Stimulated activated CD8-positive, alpha-beta memory T cell treated with anti-CD3 and anti-CD28 coated beads, Interleukin-2, amount 100 ng/mL, for 48 hours (primary cell): ENCODE measurements at places on chromosomes 12 and 14.

DNA sequence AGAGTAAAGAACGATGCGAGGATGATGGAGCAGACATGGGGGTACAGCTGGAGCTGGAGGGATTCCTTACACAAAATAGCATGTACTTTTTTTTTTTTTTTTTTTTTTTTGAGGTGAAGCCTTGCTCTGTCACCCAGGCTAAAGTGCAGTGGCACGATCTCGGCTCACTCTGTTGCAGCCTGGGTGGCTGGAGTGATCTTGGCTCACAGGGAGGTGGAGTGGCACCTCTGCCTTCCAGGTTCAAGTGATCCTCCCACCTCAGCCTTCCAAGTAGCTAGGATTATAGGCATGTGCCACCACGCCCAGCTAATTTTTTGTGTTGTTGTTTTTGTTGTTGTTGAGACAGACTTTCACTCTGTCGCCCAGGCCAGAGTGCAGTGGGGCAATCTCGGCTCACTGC is 5.1 kb upstream of the RASAL1 start:
- no peak for DNase-seq

DNA sequence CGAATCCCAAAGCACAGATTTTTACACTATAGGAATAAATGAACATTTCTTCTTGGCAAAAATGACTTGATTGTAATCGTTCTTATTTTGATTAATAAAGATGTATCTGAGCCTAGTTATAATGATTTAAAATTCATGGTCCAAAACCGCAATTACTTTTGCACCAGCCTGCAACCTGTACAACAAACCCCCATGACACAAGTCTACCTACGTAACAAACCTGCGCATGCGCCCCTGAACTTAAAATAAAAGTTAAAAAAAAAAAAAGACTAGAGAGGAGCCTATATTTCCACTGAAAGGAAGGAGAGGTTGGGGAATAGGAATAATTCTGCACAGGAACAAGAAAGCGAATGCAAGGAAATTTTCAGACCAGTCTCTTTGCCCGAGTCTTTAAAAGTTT is 145.2 kb downstream of the SCARB1 start:
- no peak for DNase-seq

DNA sequence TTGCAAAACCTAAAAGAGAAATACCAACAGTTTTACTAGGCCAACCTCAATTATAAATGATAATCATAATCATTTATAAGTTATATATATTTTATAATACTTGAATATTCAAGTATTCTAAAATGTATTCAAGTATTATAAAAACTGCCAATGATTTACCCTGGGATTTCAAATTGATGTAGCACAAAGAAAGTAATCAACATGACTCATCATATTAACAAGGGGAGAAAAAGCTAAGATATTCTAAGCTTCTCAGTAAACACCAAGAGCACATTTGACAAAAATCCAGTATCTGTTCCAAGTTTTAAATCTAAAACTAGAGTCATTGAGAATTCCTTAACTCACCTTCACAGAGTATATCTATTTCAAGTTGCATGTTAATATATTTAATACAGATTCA is 56.1 kb downstream of the CAPZA3 start:
- DNase-seq, result no peak

- DNase-seq, result no peak
Measured at GRCh38 chr14:98682033-98682432, 590.0 kb downstream of the BCL11B start.

DNA sequence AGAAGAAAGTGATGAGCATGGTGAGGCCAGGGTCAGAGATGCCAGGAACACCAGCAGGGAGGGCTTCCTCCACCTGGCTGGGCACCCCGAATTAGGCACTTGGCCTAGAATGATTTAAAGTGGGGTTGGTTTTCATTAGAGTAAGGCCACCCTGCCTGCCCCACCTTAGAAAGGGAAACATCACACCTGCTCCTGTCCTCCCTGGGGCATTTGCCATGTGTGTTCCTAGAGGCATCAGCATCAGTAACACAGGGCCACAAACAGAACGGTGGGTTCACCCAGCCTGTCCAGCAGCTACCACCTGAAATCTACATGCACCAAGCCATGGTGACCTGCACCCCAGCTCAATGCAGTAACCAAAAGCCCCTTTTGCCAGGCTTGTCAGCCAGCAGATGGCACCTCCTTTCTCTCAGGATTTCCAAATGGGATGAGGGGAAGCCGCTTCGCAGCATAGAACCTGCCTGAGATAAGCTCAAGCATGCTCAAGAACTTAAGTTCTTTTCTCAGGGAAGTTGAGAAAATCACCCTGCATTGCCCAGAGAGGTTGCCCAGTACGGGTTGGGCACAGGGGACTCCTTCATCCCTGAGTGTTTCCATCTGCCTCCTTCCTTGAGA is 338.8 kb downstream of the DPF3 start:
- no peak for DNase-seq

DNA sequence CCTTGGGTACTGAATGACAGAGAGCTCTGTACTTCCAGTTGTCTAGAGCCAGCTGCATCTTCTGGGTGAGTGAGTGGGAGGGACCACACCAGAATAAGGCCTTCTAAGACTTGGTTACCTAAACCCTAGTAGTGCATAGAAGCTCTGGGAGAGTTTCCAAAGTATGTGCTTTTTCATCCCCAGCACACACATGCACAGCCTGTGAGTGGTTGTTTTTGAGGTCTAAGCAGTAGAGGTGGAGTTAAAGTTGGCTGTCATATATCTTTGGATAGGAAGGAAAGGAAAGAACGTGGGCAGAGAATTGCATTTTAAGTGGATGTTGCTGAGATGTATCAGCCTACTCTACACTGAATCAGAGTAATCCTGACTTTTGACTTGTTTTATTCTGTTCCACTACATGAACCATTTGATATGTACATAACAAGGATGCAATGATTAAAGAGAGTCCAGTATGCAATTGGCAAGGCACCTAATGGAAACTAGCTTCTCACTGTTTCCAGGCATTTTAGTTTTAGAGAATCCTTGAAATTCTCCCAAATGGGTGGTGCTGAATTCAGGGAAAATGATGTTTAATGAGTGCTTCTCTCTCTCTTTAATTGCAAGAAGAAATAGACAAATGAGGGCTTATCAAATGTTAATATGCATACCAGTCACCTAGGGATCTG is 51.8 kb upstream of the PRICKLE1 start:
- no peak for DNase-seq

GRCh38 chr12:6065863-6066199 is 58.6 kb downstream of the VWF start:
- no peak for DNase-seq

DNA sequence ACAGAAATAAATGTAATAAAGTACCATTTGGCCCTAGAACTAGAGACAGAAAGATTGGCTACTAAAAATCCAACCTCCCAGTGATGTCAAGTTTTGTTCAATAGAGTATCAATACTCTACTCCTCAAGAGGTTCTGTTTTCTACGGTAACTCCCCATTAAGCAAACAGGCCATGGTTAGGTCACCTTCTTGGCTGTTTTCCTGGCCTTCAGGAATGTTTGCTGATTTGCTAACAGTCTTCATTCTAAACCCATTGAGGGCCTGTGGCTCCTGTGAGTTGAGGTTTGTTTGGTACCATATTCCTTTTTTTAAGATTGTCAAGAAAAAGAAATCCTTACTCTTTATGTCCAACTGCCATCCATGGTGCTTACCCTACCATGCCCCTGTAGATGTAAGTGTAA is 1022.0 kb upstream of the TMEM132C start:
- DNase-seq, result no peak

- no peak for DNase-seq
Measured at GRCh38 chr12:79618848-79619404, 71.8 kb downstream of the PAWR start.

GRCh38 chr14:103898711-103899110 is 29.5 kb upstream of the TDRD9 start:
- DNase-seq, result no peak

DNA sequence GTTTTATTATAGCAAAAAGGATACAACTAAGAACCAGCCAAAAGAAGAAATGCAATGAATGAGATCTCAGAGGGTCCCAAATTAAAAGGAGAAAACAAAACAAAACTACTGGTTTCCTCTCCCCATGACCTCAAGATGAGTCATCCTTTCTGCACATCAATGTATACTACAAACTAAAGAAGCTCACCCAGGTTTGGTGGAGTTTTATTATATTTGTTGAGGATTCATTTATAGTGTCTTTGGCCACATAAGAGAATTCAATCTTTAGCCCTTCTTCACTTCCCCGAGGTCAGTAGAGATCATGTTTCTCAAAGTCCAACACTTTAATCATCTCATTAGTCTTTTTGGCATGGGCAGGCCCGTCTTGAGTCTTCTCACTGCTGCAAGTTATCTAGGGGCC is 210.6 kb downstream of the SLC6A15 start:
- DNase-seq, result no peak

- no peak for DNase-seq
Measured at GRCh38 chr12:49541140-49541861, 2.5 kb downstream of the KCNH3 start.

DNA sequence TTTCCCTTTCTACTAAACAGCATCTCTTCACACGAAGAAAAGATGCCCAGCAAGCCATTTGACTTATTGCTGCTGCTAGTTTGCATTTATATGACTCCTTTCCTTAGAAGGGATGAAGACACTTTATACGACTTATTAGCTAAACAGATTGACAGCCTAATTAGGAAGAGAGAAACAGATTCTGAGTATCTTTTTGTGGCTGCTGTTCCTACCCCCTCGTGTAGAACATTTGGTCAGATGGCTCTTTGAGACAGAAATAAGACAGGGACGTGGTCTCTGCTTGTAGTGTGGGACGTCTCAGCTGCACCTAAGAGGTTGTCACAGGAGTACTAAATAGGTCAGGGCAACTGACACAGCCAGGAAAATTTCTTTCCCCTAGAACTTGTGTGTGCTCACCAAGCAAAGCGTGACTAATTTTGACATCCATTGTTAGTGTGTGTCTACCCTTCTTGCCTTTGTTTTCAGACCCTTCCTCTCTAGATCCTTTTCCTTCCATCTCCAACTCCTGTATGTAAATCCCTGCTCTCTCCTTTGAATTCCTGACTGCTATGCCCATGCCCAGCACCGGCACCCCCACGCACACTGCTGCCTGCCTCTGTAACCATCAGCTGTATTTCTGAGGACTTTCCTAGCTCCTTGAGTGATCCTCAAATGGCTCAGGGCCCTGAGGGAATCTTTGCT is 83.2 kb downstream of the DAD1 start:
- DNase-seq, result no peak
